Stimulated activated CD8-positive, alpha-beta memory T cell treated with anti-CD3 and anti-CD28 coated beads, Interleukin-4, amount 100 ng/mL, for 4 hours (primary cell): ENCODE measurements at places on chromosomes 4 and X.

DNA sequence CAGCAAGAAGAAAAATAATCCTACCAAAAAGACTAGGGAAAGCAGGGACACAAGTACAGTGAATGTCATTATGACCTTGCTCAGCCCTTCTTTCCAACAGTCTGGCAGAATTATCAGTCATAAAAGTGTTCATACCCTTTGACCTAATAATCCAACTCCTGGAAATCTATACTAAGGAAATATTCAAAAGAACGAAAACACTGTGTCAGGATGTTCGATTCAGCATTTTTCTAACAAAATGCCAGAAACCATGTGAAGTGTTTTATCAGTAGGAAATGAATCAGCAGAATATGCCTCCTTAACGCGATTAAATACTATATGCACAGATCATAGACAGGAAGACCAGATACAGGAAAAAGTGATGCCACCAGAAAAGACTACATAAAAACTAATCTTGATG is 16.2 kb upstream of the S100G start:
- no peak for DNase-seq

DNA sequence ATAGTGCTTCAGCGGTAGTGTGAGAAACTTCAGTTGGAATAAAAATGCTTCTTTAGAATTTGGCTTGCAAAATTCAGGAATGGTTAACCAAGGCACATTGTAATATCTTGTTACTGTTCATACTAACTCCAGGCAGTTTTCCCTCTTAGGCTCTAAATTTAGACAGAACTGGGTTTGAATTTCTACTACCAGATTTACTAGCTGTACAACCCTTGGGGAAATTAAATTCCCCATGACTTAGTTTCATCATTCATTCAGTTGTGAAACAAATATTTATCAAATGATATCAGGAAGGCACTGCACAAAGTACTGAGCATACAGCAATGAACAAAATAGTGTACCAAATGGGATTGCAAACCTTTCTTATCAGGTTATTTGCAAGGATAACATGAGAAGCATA is 135.0 kb upstream of the IL15 start:
- DNase-seq: no peak

- DNase-seq: no peak
Observed at GRCh38 chr4:8648296-8648695, 55.7 kb downstream of the CPZ start.

GRCh38 chr4:82380344-82380743 is 6.6 kb upstream of the HNRNPD start:
- no peak for DNase-seq

DNA sequence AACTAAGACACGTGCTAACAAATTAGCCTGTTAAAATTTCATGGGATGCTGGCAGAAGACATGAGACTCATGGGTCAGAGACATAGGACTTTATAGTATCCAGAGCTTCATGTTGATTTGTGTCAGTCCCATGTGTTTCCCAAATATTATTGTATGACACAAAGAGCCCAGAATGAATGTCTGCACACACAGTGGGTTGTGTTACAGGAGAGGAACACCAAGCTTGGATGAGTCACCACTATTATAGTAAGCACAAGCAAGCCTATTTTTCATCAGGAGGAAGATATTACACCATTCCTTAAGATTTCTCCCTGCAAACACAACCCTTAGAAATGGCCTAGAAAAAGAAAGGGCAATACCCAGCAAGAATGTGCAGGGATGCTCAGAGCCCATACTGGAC is 15.4 kb downstream of the BBS12 start:
- DNase-seq: no peak

DNA sequence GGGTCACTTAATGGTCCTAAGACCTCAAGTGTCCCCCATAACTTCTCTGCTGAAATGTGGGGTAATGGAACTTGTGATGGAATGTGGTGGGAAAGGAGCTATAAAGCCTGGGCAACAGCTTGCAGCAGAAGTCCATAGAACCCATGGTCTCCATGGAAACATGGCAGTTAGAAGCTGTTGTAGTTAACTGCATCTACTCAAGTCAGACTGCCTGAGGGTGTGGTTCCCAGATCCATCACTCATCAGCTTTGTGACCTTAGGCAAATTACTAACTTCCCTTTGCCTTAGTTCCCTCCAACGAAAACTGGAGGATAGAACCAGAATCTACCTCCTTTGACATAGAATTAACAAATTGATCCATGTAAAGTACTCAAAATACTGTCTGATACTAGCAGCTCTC is 113.0 kb downstream of the SPATA18 start:
- no peak for DNase-seq

- no peak for DNase-seq
Observed at GRCh38 chrX:152647978-152648377, 10.3 kb downstream of the GABRQ start.

DNA sequence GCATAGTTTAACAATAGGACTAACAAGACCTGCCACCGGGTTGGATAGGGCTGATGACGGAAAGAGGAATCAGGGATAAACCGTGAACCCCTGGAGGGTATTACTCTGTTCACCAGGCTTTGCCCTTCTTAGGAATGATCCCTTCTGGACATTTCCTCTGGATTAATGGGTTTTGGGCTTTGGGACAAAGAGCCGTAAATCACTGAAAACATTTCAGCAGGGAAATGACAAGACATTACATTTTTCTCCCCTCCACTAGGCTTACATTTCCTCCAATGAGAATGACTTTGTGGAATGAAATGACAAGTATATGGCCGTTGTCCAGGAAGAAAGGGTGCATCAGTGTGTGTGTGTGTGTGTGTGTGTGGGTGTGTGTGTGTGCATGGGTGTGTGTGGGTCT is 25.9 kb upstream of the RBPJ start:
- no peak for DNase-seq

GRCh38 chrX:56031409-56031808 is 200.7 kb upstream of the KLF8 start:
- no peak for DNase-seq

- DNase-seq: no peak
Observed at GRCh38 chrX:145729635-145730034, 88.0 kb upstream of the SLITRK2 start.

DNA sequence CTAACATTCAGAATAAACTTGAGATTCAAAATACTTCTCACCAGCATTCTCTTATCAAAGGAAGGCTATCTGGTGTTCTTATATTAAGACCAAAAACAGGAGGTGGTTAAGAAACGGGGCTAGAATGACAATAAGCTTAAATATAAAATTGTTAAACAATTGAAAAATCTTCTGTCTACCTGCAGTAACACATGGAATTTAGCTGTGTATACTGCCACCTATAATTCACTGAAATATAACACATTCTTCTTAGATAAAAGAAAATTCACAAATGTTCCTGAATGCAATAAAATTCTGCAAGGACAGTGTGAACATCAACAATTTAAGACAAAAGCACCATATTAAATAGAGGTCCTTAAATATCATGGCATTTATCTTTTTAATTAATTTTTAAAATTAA is 11.5 kb upstream of the PCDH10 start:
- no peak for DNase-seq

- DNase-seq: no peak
Observed at GRCh38 chrX:148872161-148872535, 371.7 kb downstream of the AFF2 start.

- no peak for DNase-seq
Observed at GRCh38 chr4:54371173-54371572, 142.1 kb downstream of the PDGFRA start.

GRCh38 chrX:318068-318738 is 393 bp downstream of the GTPBP6 start:
- DNase-seq: peak; percentile 94

GRCh38 chr4:27930976-27931375 is 1070.3 kb downstream of the STIM2 start:
- DNase-seq: no peak

GRCh38 chr4:31573554-31573953 is 853.4 kb downstream of the PCDH7 start:
- DNase-seq: no peak

GRCh38 chr4:102477657-102478056 is 23.5 kb upstream of the NFKB1 start:
- DNase-seq: no peak

DNA sequence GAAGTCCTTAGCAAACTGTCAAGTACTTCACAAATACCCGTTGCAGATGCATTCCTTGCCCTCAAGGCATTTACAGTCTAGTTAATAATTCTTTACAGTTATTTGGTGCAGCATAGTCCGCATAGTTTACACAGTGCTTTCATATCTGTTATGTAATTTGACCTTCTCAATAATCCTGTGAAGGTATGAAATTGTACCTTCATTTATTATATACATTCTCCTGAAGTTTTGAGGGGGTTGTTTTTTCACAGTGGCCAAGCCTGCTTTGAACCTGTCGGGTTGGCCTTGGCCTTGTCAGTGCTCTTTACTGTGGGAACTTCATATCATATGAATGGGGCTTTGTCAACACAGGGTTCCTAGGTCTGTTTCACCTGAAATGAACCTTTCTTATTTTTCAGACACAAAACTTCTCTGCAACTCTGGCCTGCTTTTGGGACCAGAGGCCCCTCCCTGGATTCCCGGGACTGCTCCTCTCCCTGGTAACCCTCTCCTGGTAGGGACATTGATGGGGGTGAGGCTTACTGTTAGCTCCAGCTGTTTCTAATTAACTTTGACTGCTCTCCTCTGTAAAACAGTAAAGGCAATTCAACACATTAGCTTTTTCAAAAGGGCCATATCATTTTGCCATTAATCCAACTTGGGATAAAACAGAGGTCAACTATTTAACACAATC is 9.1 kb downstream of the IGFBP7 start:
- no peak for DNase-seq

DNA sequence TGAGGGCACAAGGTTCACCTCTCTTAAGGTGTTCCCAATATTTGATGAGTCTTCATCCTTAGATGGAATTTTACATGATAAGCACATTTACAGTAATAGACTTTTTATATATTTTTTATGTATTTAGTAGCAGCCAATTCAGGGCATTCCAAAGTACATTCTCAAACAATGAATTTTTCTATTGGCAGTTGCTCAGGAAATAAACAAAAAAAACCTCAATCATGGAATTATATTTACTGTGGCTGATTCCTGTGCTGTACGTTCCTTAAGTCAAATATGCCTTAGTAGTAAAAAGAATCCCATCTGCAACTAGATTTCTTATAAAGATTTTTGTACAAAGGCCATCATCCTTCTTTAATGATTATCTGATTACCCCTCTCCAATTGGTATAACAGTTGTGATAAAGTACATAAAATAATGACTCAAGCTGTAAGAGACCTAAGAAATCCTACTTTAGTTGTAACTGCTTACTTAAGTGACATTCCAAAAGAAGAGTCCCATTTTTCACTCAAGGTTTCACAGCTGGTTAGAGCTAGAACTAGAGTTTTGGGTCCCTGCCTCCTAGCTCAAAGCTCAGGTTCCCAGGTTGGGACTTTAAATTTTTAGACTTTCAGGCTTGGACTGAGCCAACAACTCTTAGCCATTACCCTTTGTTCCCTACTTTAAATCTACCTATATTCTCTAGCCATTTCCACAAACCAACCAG is 152.7 kb downstream of the FHIP1A start:
- DNase-seq: no peak

DNA sequence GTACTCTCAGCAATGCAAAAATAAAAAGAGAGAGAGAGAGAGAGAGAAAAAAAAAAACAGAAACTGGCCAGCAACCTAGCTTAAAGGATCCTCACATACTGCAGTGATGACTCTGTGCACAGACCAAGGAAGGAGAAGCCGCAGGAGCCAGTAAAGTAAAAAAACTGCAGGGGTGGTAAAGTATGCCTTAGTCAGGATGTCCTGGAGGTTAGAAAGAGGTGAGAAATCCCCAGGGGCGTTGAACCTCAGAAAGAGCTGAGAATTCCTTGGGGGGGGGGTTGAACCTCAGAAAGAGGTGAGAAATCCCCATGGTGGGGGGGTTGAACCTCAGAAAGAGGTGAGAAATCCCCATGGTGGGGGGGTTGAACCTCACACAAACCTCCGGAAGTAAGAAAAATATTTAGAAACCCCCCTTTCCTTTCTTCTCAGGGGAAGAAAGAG is 48.0 kb downstream of the MAGEA9 start:
- DNase-seq: no peak
